ENCODE measurements at places on chromosomes 4 and X.

DNA sequence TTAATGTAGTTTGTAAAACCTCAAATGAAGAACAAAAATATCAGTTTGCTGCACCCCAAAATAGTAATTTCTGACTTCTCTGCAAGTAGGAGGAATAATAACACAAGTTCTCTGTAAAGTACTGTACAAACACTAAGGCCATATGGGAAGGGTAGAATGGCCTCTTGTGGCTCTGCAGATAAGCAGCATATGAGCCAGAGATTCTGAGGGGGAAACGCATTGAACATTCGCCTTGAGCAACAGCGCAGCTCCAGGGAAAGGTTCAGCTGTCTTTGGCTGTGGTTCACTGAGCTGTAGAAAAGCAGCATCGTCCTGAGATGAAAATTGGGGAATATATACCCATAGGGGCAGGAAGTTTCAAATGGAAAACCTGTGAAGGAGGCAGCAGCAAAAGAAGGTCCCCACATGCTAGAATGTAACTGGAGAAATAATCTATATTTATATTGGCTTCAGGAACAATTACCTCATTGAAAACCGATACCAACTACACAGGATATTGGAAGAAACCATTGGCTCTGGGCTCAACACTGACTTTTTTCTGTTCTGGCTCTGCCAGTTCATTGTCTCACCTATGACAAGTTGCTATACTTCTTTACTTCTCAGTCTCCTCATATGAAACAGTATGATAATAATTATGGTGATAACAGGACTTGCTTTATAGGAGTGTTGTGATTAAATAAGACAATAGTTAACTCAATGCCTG, 357.6 kb upstream of the CPEB2 start:
- no peak for DNase-seq

DNA sequence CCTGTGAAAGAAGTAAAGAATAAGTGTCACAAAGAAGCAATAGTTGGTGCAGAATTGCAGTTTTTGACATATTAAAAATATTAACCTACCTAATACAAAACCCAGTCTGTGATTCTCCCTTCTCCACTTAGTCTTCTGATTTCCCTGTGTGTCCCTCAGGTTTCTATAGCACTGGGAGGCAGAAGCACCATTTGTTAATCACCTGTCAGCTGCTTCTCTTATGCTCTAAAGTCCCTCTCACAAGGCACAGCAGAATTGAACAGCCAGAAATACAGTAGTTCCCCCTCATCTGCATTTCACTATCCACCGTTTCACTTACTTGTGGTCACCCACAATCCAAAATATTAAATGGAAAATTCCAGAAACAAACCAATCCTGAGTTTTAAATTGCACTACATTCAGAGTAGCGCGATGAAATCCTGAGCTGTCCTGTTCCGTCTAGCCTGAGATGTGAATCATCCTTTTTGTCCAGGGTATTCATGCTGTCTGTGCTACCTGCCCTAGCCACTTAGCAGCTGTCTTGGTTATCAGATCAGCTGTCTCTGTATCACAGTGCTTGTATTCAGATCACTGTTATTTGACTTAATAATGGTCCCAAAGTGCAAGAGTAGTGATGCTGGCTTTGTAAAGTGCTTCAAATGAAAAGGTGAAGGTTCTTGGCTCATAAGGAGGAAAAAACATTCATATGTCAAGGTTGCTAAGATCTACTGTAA, 984.1 kb upstream of the GRID2 start:
- DNase-seq = no peak

DNA sequence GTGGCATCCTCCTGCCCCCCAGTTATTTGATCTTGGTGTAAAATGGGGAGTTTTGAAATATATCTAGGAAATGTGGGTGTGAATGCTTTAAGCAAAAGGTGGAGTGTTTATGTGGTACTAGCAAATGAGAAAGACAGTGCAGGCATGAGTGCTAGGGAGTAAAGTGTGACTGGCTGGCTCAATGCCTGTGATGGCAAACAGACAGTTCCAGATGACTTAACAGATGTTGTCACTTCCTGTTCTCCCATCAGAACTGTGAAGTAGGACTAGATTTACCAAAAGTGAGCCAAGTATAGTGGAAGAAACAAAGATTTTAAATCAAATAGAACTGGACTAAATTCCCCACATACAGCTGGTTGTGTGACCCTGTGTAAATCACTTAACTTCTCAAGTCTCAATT, 8.4 kb upstream of the AMOT start:
- DNase-seq = no peak

DNA sequence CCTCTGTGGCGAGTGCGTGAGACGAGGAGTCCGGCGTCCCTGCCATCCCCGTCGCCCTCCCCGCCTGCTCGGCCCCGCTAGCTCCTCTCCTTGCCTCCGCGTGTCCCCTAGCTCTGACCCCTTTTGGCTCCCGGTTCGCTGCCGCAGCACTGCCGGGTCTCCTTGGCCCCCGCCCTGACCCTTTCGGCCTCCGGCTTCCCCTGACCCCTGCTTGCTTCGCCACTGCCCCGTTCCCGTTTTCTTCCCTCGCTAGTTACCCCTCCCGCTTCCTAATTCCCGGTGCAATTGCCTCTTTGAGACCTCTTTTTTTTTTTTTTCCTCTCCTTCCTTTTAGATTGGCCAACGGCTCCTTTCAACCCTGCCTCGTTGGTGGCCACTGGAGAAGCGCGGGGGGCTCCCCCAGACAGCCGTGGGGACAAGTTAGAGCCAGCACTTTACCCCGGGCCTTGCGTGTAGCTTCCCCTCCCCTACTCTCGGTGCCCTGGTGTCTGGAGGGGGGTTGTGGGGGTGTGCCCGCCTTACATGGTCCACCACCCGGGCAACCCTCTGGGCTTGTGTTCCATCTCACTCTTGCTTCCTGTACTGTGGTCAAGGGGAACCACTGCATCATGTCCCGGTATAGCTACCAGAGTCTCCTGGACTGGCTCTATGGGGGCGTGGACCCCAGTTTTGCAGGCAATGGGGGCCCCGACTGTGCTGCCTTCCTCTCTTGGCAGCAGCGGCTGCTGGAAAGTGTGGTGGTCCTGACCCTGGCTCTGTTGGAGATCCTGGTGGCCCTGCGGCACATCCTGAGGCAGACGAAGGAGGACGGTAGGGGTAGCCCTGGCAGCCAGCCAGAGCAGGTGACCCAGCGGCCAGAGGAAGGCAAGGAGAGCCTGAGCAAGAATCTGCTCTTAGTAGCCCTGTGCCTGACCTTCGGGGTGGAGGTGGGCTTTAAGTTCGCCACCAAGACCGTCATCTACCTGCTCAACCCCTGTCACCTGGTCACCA, 548 bp downstream of the TMEM164 start:
- DNase-seq = no peak

- DNase-seq = no peak
Measured at GRCh38 chrX:96707804-96708203, 23.2 kb downstream of the DIAPH2 start.

DNA sequence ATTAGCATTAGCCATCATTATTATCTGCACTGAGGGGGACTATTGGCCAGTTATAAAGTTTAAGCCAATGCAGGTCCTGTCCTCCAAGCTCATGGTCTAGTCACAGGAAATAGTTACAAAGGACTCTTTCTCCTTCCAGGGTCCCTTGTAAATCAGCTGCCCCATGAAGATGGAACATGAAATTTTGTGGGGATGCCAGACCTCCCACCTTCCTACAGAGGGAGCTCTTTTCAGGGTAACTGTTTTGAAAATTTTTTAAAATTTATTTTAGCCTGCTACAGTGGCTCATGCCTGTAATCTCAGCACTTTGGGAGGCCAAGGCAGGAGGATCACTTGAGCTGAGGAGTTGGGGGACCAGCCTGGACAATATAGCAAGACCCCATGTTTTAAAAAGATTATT, 124.4 kb upstream of the SLC34A2 start:
- DNase-seq = no peak

GRCh38 chr4:94804650-94805049, 46.9 kb downstream of the BMPR1B start:
- DNase-seq = no peak

DNA sequence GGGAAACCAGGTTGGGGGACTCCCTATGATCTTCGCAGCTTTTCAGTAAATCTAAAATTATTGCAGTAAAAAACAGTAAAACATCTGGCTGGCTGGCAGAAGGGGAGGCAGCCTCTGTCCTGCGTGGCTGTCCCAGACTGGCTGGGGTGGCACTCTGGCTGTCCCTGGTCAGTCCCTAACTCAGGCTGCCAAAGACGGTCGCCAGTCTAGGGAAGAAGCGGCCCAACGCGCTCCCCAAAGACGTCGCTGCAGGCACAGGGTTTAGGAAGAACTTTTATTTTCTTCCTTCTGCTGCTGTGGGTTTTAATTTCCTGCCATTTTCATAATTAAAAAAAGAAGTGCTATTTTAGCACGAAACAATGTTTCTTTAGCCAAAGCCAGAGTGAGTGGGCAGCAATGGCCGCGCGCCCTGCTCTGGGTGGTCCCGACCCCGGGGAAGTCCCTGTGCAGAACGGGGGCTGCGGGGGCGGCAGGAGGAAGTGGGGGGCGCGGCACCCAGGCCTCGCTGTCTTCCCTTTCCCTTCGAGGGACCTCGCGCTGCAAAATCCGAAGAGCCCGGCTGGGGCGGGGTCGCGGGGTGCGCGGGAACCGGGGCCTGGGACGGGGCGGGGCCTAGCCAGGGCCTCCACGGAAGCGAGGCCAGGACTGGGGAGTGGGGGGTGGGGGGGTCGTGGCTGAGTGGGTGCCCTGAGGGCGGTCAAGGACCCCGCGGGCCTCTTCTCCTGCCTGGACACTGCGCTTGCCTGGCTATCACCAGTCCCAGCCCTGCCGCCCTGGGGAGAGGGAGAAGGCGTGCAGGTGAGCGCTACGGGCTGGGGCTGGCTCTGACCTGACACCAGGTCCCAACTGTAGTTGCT, 6.3 kb upstream of the LETM1 start:
- DNase-seq = no peak

GRCh38 chrX:71604141-71604540, 14.2 kb downstream of the CXCR3 start:
- DNase-seq = no peak

DNA sequence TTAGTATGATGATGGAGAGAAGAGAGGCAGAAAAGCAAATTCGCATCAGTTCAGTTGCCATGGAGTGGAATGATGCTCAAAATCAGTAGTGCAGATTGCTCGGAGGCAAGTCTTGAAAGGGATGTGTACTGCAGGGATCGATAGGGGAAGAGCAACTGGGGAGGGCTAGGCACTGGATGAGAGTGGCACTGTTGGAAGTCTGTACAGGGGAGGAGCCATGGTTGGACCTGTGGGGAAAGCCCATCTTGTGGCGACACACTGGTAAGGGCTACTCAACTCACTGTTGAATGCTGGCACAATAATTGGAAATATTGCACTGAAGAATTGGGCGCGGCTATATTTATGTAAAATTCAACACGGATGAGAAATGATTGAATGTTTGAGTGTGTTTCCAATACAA, 1.2 kb downstream of the RAB9B start:
- DNase-seq = no peak

DNA sequence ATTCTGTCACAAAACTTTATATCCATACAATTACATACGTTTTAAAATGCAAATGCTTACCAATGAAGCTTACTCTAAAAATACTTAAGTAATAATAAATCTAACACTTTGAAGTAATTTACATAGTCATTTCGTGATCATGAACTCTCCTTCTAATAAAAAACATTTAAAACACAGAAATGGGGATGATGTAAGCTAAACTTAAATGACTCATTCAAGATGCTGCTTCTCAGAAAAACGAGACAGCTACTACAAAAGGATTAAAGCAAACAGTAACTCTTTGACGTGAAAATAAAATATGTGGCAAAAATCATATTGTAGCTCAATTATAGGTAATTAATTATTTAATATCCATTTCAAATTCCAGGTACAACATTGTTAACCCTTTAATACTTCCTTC, 148.7 kb downstream of the FGF16 start:
- DNase-seq = no peak

DNA sequence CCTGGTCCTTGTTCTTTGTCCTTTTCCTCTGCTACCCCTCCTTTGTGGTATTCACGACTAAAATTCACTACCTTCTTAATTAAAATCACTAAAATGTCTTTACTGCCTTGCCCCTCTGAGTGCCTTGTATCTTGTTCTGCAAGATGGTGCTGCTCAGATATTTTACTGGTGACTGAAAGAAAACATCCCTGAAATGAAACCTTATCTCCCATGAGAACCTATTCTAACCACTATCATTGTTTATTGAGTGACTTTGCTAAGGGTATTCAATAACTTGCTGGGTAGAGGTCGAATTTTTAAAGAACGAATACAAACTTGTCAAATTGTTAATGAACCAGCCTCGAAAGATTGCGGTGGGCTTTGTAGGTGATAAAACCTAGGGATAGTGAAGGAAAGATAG, 52.8 kb downstream of the SPRY1 start:
- no peak for DNase-seq

DNA sequence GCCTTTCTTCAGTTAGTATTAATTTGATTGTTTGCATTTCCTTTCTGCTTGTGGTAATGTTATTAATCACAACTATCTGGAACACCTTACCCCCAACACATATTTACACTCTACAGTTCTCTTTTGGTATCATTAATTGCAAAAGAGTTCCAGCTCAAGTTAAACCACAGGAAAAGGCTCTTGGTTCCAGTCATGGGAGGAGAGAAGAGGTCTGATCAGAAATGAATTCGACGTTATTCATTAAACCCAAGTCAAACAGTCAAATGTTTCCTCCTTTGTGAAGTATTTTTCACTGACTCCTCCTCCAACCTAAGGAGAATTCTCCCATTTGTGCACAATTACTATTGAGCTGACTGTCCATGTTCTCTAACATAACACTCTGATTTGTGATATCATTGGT, 91.4 kb downstream of the SLC39A8 start:
- DNase-seq = no peak

- no peak for DNase-seq
Measured at GRCh38 chrX:22206781-22207180, 65.9 kb upstream of the CBLL2 start.

- DNase-seq = no peak
Measured at GRCh38 chrX:21383546-21383945, 9.3 kb downstream of the CNKSR2 start.

GRCh38 chrX:109626637-109627036, 1.7 kb upstream of the KCNE5 start:
- DNase-seq = no peak

- no peak for DNase-seq
Measured at GRCh38 chr4:78613522-78614321, 62.2 kb downstream of the ANXA3 start.

GRCh38 chrX:134580907-134581306, 77.4 kb downstream of the PLAC1 start:
- DNase-seq = no peak

Measured in AG09319 (cell line).